ENCODE measurements at places on chromosomes 1 and 21.

DNA sequence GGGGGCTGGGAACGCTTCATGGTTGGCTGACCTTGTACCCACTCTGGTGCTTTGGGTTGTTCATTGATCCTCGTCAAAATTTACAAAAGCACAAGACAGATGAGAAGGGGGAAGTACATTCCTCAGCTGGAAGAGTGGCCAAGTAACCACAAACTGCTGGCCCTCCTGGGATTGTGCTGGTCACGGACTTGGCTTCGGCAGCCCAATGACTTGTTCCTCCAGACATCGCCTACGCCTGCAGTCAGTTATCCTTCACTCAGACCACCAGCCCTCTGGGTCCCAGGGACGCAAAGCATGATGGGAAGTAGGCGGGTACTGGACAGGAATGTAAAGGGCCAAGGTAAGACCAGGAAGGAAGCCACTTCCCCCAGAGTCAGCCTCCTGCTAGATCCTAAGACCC is 53.1 kb downstream of the LMX1A start:
- peak; percentile 28 for DNase-seq

DNA sequence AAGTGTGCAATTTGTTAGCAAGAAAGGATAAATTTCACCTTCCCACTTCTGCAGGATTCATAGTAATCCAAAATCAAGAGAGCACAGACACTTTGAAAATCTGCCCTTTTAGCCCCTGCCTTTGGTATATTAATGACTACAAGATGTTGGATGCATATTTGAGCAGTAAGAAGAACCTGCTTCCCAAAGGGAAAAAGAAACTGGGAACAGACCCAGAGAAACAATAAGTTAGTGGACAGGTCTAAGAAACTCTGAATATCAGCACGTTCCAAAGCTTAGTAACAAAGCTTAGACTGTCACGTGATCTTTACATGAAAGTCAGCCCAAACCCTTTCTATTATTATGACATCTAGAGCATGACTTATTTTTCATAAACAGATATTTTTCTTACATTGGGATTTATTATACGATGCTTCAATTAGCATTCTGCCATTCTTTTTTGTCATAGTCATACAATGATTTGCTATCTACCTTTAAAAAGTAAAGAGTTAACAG is 390.9 kb upstream of the ADGRL2 start:
- no peak for DNase-seq

DNA sequence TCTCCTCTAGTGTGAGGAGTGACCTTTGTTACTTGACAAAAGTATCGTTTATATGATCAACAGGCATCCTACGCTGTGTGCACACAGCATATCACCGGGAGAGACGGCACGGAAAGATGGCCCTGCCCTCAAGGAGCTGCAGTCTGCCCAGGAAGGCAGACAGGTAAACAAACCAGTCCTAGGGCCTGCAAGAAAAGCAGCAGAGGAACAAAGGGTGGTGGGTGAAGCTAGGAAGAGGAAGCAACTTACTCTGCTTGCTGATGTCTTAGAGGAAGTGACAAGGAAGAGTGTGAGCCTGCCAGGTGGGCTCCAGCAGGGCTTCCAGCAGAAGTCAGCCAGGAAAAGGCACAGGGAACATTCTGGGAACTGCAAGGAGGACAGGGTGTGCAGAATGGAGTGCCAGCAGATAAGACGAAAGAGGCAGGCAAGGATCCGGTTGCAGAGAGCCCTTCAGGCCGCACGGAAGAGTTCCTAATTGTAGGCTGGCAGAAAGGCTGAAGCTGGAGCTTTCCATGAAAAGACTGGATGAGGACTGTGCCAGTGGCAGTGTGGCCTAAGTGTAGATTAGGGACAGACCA is 106.7 kb downstream of the SLC45A1 start:
- DNase-seq = peak; percentile 96

- no peak for DNase-seq
Measured at GRCh38 chr1:53557369-53557768, 98.2 kb downstream of the DMRTB1 start.

DNA sequence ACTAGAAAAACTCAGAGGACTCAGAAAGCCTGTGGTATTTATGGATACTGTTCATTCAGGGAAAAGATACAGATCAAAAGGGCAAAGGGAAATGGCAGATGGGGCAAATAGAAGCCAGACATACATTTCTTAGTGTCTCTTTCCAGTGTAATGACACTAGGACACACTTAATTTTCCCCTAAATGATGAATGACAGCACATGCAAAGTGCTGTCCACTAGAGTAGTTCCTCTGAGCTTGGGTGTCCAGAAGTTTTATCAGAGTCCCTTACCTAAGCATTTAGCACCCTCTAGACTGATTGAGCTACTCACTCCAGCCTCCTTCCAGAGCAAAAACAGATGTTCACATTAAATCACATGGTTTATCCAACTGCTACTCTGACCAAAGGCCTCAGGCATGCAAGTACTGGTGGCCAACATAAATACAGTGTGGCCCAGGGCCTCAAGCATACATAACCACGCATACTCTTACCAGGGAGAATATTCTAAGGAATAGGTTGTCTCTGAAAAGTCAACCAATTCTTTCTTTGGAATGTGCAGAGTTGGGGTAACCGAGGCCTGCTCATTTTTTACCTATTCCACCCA is 166.9 kb downstream of the NCAM2 start:
- DNase-seq = no peak

GRCh38 chr1:232676307-232676706 is 46.4 kb upstream of the SIPA1L2 start:
- DNase-seq = no peak

- DNase-seq = no peak
Measured at GRCh38 chr1:193211539-193211938, 25.1 kb upstream of the B3GALT2 start.

GRCh38 chr1:82220754-82221153 is 420.0 kb downstream of the ADGRL2 start:
- no peak for DNase-seq

GRCh38 chr1:44012941-44013609 is 18.2 kb downstream of the SLC6A9 start:
- no peak for DNase-seq

DNA sequence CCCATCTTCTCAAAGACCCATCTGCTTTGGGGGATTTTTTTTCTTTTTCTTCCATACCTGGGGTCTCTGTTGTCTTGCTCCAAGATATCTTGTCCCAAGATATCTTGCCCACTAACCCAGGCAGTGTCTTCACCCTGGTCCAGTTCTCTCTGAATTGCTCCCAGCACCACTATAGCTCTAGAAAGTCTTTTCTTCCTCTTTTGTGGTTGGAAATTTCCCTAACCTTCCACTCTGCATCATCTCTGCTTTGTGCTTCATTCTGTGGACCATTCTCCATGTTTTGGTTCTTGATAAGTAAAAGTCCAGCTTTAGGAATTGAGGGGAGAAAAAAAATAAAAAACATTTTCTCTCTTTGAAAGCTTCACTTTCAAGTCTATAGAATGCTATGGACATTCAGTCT is 20.9 kb downstream of the STYXL2 start:
- no peak for DNase-seq

DNA sequence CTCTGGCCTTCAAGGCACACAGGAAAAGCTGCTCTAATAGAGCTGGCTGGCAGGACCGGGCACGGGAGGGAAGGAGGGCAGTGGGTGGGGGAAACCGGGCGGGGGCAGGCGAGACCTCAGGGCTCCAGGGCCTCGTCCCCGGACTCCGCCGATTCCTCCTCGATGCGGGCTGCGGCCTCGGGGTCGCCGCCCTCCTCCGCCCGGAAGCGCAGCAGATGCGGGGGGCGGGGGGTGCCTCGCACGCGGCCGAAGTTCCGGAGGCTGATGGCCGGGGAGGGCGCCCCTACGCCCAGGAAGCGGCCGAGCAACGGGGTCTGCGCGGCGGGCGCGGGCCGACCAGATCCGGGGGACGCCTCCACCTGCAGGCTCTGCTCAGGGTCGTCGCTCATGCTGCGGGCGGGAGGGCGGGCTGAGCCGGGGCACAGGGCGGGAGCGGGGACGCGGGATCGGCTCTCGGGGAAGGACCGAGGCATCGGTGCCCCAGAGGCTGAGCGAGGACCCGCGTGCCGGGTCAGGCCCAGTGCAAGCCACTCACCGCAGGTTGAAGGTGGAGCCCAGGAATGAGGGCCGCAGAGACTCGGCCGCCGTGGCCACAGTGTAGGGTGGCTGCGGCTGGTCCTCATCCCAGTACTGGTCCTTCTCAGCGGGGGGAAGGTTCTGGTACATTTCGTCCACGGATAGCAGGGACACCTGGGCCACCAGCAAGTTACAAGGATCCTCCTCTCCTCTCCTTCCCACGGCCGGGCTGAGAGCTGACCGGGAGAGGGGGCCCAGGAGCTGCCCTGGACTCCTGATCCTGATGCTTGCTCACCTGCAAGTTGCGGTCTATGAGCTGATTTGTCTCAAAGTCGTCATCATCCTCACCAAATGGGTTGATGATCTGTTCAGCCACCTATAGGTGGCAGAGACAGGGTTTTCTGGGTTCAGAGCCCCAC is 3.6 kb downstream of the BEST4 start:
- no peak for DNase-seq

DNA sequence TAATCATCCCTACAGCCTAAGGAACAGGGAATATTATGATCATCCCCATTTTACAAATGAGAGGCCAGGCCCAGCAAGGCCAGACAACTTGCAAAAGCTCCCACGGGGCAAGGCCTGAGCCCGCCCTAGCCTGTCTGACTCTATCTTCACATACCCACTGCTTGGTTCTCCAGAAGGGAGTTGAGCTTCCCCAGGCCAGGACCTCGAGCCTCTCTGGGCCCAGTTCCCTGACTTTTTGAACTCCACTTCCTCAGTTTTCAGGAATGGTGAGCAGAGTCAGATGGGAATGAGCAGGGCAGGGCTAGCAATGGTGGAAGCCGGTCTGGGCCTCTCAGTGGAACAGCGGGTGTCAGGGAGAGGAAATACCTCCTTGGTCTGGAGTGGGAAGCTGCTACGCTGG is 39.3 kb downstream of the CACNA1S start:
- DNase-seq = no peak

- no peak for DNase-seq
Measured at GRCh38 chr1:168443356-168443755, 100.4 kb downstream of the XCL2 start.

DNA sequence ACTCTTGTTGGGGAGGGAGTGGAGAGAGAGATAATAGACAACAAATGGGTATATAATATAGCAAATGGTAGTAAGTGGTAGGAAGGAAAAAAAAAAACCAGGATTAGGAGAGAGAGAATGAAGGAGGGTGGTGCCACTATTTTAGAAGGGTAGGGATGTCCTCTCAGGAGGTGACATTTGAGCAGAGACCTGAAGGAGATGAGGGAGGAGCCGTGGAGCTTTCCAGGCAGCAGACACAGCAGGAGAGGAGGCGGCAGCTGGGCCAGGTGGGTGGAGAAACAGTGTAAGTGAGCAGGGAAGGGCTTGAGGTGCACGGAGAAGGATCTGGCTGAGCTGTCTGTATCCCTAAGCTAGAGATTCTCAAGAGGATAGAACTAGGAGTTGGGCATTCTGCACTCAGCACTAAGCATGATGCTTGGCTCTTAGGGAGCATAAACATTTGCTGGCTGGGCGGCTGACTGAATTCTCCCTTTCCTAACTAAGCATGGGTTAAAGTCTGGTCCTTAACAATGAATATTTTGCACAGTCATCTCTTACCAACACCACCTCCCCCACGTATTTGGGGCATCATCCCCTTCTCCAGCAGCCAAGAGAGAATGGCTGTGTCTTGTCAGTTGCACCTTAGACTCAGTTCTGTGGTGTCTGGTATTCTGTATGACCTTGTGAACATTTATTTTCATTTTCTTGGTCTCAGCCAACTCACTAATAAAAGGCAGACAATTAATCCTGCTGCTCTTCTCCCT is 27.6 kb upstream of the SARS1 start:
- no peak for DNase-seq

DNA sequence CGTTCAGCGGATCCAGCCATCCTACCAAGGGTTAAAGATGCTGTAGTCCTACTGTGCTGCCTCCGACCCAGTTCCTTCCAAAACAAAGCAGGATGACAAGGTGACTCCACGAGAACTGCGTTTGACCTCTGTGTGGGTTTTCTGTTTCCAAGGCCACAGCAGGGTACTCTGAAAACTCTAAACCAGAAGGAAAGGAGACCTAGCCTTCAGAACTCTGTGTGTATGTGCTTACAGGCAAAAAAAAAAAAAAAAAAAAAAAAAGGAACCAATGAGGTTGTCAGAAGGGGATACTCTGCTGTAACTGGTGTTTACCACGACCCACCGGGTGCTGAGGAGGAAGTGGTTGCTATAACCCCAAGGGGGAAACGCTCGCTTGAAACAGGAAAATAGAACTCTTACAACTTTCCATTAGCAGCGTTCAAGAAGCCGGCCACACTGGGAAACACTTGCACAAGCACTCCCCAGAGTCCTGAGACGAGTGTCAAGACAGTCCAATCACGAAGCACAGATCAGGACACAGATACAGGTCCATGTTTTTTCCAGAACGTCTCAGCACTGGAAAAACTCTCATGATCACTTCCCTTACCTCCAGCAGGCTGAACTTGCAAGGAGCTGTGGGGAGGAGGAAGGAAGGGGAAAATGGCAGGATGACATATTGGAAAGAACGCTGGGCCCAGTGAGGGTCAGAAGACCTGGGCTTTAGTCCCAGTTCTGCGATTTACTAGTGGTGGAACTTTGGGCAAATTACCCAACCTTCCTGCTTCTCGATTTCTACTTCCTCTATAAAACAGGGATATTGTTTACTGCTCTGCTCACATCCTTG is 64.0 kb downstream of the ITPKB start:
- DNase-seq = peak; percentile 66
